ENCODE measurements at places on chromosomes 1 and 21. TPM values are rescaled to one million over a fixed set of nuclear protein-coding genes. Genes with fewer than 3 reads are reported as not detected.
A peak's percentile ranks its signal among the peaks of the same experiment; 100 is the strongest.

CACNA1S gene
- total RNA-seq, result not detected

SLC35D1 gene
- 11.0 TPM for total RNA-seq

CDC14A gene
- total RNA-seq, result 20.2 TPM

CFAP57 gene
- total RNA-seq, result 0.43 TPM

GRCh38 chr21:36347278-36347961 lies 27.4 kb downstream of the MORC3 start:
- no peak for DNase-seq

- DNase-seq, result no peak
Observed at GRCh38 chr1:209319057-209319432, 264.5 kb upstream of the CAMK1G start.

GRCh38 chr1:2112280-2112701 lies 62.1 kb downstream of the PRKCZ start:
- no peak for DNase-seq

DNA sequence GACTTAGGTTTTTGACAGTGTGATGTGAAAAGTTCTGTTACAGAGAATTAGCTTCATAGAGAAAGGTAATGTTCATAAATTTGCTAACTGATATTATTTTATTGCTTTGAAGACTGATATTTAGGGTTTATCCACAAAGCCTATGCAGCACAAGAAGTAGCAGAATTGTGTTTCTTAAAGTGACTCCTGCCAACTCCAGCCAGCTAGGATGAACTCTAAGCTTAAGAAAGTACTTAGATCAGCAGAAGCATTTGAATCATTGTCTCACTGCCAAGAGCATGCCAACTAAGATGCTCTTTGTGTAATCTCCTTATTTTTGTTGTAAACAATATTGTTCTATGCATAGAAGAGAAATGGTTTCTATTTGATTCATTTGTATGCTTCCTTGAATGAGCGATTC lies 589.4 kb upstream of the ADGRL4 start:
- DNase-seq, result no peak

- no peak for DNase-seq
Observed at GRCh38 chr1:201882665-201883132, 6.0 kb upstream of the SHISA4 start.

DNA sequence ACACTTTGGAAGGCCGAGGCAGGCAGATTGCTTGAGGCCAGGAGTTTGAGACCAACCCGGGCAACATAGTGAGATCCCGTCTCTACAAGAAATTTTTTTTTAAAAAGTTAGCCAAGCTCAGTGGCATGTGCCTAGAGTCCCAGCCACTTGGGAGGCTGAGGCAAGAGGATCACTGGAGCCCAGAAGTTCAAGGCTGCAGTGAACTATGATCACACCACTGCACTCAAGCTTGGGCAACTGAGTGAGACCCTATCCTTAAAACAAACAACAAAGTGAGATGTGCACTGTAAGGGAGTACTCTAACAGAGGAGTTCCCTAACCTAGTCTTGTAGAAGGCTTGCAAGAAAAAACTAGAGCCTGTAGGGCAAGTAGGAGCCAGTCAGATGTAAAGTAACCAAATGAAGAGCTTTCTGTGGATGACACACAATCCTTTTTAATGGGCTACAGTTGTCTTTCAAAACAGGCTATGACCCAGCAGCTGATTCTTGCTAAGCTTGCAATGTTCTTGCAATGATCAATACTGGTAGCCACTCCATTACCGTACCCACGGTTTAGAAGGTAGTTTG lies 38.0 kb upstream of the SRP9 start:
- DNase-seq, result no peak

DNA sequence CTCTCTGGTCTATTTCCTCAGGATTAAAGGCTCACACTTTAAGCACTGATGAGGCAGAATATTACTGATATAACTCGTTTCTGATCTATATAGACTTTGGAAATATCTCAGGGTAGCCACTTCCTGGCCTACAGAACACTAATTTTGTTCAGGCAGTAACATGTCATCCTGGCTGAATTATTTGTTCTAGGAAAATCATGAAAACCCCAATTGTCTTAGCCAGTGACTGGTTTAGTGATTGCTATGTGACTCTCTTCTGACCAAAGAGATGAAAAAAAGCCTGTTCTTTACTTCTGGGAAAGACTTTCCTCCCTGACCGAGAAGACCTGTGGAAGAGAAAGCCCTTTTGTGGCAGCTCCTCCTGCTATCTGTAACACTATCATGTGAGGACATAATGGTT lies 453.7 kb downstream of the SETD4 start:
- no peak for DNase-seq

DNA sequence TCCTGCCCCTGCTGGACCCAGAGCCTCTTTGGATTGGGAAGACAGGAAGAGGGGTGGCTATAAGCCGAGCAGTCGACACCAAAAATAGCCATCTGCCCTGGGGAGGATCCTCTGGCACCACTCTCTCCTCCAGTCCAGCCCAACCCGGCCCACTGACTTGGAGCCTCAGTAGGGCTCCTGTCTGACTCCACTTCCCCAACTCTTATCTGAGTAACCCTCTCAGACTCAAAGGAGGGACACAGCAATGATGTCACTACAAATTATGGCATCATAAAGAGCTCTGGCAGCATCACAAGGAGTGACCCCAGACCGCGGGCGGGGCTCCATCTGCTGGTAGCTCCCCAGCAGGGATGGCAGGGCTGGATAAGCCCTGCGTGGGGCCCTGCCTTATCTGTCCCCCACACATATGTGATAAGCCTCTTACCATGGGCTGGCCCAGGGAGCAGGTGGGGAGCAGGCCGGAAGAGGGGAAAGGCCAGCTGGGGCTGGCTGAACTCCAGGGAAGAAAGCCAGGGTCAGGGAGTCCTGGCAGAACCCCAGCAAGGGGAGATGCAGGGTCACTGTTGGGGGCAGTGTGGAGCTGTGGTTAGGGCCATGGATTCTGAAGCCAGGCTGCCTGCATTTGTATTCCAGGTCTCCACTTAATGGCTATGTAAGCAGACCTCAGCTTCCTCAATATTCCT lies 4.6 kb upstream of the SLC6A9 start:
- DNase-seq, result no peak

DNA sequence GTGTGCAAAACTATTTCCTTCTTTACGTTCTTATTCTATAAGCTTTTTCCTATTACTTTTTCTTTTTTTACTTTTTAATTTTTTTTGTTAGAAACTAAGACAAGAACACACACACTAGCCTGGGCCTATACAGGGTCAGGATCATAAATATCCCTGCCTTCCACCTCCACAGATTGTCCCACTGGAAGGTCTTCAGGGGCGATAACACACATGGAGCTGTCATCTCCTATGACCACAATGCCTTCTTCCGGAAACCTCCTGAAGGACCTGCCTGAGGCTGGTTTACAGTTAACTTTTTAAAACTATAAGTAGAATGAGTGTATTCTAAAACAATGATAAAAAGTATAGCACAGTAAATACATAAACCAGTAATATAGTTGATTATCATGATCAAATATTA lies 10.3 kb upstream of the FAM89A start:
- DNase-seq, result no peak

DNA sequence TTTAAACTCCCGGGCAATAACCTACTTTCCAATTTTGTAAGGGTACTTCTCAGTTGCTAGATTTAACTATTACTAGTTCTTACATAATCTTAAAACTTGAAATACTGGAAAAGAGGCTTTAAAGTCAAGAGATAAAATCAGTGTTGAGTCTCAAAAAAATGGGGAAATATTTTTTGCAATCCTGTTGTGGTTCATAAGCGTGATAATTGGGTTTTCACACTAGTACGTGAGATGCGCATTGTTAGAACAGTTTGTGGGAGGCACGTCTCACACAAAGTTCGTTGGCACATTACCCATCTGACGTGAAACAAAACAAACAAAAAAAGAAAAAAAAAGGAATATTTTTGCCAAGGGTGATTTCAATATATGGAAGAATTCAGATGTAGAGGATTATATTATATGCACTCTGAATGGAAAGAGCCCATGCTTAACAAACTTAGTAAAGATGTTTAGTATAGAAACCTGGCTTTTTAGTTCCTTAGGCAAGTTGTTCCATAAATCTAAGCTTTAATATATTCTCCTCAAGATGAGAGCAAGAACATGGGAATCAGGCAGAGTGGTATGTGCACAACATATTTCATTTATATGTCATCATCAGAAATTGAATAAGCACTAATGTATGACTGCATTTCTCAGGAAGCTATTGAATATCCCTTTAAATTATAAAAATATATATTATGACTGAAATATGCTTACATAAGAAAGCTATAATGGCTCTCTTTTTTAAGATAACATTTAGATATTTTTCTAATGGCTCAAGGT lies 73.9 kb upstream of the TNFSF4 start:
- no peak for DNase-seq

GRCh38 chr21:33011462-33011861 lies 14.3 kb upstream of the OLIG2 start:
- DNase-seq, result no peak

- no peak for DNase-seq
Observed at GRCh38 chr1:198254948-198255347, 98.2 kb downstream of the NEK7 start.

DNA sequence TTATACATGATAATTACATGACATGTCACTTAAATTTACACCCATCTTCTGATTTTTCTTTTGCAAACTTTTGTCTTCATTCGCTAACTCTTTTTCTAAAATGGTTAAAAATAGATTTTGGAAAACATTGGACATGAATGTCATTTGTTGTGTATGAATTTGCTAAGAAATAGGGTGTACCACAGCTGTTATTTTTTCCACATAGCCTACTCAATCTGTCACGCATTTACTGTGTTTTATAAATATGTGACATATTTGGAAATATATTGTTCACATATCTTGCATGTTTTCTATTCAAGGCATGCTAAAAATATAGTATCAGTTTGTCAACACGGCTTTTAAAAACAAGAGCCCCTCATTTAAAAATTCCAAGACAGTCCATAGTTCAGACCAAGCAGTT lies 47.9 kb upstream of the TARBP1 start:
- DNase-seq, result no peak

GRCh38 chr1:33430692-33431593 lies at the start of gene PHC2:
PHC2 (minus strand) TSS chr1:33431095; CDS start chr1:33375539, 55,556 bp downstream.
- peak; percentile 95 for DNase-seq

DNA sequence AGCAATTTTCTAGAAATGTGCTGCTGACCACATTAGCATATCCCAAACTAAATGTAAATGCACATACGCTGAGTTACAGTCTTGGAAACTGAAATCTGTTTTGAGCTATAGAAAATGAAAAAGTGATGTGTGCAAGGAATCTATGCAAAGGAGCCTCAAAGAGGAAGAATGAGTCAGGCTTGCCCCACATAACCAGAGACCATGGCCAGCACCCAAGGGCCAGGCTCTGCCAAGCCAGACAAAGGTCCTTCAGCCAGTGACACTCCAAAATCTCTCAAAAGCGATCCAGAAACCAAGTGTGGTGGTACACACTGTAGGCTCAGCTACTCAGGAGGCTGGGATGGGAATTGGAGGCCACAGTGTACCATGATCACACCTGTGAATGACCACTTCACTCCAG lies 195.2 kb downstream of the TOMM20 start:
- DNase-seq, result peak; percentile 63

DNA sequence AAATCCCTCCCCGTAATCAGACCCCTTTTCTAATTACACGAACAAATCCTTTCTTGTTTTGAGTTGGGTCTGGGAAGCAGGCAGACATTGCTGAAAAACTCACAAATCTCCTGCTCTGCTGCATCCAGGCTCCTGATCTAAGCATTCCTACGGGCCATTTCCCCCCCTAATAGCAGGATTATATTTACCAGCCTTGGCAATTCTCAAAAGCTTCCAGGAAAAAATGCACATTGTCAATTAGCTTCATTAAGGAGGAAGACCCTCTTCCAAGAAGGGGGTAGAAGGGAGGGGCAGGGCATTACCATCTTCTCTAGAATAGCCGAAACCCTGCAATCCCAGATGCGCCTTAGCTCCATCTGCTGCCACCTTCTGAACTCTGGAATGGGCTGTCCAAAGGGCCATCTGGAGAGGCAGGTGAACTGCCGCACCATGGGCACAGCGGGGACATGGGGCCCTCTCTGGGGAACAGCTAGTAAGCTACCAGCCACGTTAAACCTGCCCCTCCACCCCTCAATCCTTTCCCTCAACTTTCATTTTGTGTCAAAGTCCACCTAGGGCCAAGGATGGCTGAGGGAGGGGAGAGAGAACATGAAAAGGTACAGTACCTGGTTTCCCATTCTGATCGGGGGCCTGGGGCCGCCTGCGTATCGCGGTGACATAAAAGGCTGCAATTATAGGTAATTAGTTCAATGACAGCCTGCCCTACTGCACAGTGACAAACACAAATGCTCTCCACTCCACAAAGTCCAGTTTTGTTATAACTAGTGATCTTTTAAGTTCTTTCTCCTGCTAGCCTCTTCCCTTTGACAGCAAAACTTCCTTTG lies 56.8 kb downstream of the MRPL37 start:
- no peak for DNase-seq

DNA sequence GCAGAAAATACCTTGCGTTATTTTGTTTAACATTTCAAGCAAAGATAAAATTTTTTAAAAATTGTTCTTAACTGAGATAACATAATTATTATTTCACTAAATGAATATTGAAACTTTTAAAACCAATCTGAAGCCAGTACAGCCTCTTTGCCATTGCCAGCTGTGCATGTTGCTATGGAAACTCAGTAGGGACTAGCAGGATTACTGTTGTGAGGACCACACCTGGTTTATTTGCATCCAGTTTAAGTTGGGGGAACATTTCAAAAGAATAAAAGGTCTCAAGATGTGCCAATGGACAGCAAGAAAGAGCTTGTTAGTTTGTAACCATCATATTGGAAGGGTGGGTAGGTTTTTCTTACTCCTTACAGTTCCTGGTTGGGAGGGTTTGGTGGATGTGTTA lies 80.7 kb downstream of the POU2F1 start:
- no peak for DNase-seq

- peak; percentile 29 for DNase-seq
Observed at GRCh38 chr1:202163281-202164270, 3.2 kb upstream of the PTPN7 start.

GRCh38 chr1:203607533-203607873 lies 19.1 kb upstream of the ATP2B4 start:
- DNase-seq, result no peak

DNA sequence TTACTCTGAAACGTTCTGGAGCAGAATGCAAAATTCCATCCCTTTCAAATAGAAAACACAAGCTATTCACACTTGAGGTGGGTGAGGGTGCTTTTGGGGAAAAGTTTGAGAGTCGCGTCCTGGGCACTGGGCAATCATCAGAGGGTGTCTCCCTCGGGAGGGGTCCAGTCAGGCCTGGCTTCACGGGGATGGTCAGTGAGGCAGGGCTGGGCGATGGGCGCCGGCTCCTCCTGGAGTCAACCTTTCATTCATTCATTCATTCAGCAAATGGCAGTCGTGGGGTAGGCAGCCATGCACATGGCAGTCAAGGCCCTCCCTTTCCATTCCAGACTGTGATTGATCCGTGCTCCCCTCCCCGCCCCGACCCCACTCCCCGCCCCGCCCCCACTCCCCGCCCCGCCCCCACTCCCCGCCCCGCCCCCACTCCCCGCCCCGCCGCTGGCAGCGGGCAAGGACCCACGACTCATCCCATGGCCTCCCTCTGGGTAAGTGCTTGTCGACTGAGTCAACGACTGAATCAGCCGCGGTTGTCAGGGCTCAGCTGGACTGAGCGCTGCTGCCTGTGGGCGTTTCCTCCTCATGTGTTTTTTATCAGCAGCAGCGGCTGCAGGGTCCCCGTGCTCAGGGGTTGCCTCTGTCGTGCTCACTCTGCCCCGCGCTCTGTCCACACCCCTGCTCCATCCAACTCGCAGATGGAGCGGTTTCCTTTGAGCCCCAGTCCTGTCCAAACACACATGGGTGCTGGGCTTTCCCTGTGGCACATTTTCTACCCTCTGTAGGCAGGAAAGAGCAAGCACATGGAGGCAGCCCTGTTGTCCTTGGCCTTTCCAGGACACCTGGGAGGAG lies 12.5 kb upstream of the SPSB1 start:
- DNase-seq, result peak; percentile 88

GRCh38 chr1:223765036-223765718 lies 52.8 kb downstream of the CAPN2 start:
- no peak for DNase-seq

Data from activated CD4-positive, alpha-beta memory T cell treated with anti-CD3 and anti-CD28 coated beads for 36 hours (primary cell).